Stimulated activated CD8-positive, alpha-beta memory T cell treated with anti-CD3 and anti-CD28 coated beads, Interleukin-7, amount 100 ng/mL, for 1 hour (primary cell): ENCODE measurements at places on chromosomes 2 and 18.

DNA sequence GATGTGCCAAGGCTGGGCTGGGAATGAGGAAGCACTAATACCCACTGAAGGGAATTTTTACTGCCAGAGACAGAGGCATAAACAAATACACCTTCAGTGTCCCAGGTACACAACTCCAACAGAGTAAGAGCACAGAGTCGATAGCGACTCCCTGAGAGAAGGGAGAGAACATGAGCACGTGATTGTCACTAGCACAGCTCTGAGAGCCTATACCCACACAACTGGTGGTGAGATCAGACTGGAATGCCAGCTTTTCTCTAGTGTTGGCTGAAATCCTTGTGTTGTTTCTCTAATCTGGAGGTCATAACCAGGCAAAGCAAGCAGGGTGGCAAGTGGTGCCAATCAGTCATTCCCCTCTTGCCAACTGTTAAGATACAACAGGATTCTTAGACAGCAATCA lies 377.2 kb downstream of the CNTNAP5 start:
- DNase-seq = no peak

DNA sequence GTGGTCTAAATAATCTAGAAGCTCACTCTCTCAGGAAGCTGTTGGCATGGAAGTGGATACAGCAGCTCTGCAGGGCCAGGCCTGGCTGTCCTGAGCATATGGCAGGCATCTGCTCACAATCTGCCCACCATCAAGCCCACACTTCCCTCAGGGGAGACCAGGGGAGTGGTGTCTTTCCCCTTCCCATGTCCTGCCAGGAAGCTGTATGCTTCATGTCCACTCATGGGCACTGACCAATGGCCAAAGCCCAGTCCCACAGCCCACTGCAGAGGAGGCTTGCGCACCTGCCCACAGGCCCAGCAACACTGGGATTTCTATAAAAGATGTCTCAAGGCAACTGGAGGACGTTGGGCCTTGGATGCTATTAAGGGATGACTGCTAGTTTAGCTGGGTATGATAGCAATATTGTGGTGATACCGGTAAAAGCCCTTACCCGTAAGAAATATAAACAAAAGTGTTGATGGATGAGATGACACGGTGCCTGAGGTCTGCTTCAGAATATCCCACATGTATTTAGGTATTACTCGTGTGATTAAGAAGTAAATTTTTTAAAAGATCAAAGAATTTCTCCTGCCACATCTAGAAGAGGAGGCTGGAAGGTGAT lies 106.7 kb upstream of the CTDP1 start:
- DNase-seq = no peak

GRCh38 chr2:7237466-7237865 lies 320.3 kb downstream of the RNF144A start:
- DNase-seq = no peak

DNA sequence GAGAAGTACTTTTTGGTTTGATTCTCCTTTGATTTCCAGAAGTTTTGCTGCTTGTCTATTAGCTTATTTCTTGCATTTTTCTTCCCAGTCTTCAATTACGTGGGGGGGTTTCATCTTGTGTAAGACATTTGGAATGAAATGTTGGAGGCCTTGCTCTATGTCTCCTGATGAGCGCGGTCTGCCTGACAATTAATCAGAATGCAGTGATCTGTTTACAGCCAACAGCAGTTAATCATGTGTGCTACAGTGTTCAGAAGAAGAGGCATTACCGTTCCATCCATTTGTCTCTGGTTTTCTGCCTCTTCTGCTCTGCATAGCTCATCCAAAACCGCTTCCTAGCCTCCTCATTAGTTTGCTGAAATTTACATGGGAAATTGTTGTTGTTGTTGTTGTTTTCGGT lies 134.4 kb upstream of the ST6GAL2 start:
- DNase-seq = no peak
